Astrocyte (in vitro differentiated cells and primary cell): ENCODE measurements at places on chromosomes 4 and X.

DNA sequence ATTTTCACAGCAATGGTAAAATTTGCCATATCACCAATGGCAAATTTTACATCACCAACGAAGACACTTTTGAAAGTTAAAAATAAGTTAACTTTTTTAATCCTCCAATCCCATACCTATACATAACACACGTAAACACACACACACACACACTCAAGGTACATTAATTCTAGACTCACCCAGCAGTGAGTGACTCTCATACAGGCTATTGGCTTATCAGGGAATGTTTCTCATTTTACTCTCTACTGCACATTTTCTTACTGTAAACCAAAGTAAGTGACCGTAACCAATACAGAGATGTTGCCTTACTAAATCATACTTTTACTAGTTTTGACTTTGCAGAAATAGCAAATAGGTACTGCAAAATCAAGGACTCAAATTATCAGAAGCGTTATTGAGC lies 2.3 kb downstream of the VEGFC start:
- no peak for DNase-seq

GRCh38 chrX:41561045-41561444 lies 113.9 kb downstream of the NYX start:
- peak; percentile 91 for DNase-seq

GRCh38 chr4:175051974-175052373 lies 133.8 kb downstream of the ADAM29 start:
- no peak for DNase-seq

DNA sequence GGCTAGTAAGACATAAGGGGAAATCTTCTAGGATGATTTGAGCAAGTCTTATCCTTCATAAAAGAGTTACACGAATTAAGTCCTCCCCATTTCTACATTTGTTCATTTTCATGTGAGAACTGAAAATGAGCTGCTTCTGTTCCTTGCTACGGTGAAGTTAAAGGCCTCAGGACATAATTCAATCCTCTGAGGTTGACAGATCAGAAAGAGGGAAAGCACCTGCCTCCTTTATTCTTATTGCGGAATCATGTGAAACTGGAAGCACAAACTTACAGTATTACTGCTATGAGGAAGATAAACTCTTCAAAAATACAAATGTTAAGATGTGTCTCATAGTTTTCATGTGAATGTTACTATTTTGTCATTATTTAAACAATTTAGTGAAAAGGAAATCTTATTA lies 395.3 kb downstream of the STPG2 start:
- DNase-seq, result no peak
